ENCODE measurements at places on chromosomes 12 and 14. TPM values are rescaled to one million over a fixed set of nuclear protein-coding genes. Genes with fewer than 3 reads are reported as not detected.

DNA sequence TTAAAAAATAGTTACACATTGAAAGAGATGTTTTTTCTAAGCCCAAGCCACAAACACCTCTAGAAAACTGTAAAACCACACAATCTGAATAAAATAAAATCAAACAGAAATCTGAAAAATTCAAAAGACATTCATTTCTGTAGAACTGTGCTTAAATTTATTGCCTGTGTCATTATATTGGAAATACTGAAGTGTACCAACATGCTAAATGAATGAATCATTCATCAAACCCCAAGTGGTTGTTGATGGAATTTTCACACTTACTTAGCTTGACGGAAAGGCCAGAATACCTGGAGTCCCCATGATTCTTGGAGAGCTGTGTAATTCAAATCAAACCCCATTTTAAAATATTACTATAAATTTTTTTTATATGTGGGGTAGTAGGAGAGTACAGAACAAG is 2.7 kb downstream of the KITLG start:
- peak; percentile 58 for DNase-seq

DNA sequence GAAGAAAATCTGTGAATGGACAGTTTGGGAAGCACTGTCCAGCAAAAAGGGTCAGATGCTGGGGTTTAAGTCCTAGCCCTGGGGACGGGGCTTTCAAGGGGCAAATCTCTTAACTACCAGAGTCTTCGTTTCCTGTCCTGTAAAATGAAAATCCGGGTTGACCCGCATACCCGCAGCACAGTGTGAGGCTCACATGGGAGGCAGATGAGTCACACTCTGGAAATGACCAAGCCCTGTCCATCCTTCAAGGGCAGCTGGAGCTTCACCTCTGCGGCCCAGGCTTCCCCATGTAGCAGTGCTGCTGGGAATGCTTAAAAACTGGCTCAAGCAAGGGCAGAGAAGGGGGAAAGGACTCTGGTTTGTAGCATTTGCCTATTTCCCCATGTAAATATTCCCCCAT is 19.0 kb downstream of the FAM181A start:
- DNase-seq: peak; percentile 40

- peak; percentile 7 for DNase-seq
Observed at GRCh38 chr12:92827836-92828431, 101.2 kb downstream of the EEA1 start.

DNA sequence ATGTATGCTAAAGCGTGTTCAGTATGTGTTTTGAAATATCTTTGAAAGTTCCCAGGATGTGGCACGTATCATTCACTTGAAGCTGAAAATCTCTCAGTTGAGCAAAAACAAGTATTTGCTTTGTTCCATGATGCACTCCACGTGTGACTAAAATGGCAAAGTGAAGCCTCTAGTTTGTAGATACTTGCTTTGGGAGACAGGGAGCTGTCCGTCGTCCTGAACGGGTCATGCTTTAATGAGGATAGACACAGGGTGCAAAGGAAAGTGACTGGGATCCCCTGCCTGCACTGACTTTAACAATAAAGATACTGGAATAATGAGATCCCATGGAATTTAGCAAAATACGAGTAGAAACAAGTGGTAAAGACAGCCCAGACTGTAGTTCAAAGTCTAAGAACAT is 991.4 kb downstream of the NRXN3 start:
- DNase-seq: peak; percentile 42

DNA sequence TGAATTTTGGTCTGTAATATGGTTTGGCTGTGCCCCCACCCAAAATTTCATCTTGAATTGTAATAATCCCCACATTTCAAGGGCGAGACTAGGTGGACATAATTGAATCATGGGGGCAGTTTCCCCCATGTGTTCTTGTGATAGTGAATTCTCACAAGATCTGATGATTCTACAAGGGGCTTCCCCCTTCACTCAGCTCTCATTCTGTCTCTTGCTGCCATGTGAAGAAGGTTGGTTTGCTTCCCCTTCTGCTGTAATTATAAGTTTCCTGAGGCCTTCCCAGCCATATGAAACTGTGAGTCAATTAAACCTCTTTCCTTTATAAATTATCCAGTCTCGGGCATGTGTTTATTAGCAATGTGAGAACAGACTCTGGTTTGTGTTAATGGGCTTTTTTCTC is 5.9 kb downstream of the LRRC9 start:
- no peak for DNase-seq

DNA sequence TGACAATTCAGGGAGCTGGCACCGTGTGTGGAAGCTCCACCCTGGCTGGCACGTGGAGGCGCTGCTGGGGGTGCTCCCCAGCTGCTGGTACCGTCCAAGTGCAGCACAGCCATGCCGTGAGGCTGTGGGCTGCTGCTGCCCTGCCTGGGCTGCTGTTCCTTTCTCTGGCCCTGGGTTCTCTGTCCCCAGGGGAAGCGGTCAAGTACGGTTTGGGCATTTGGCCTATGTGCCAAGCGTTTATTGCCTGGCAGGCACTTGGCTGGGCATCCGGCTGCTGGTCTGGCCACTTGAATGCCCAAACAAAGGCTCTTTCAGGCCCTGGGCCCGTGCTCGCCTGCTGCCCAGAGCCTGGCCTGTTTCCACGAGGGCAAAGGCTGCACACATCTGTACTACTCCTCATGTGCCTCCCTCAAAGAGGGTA is 39.6 kb downstream of the RHOF start:
- no peak for DNase-seq

- DNase-seq: no peak
Observed at GRCh38 chr14:54258382-54258781, 138.4 kb upstream of the CDKN3 start.

- no peak for DNase-seq
Observed at GRCh38 chr12:71157601-71158233, at the start of gene TSPAN8. Gene TSPAN8 (minus strand): TSS chr12:71157999. CDS start chr12:71157678, 321 bp downstream.

GRCh38 chr12:40168868-40169267 is 55.9 kb upstream of the LRRK2 start:
- DNase-seq: no peak

- peak; percentile 31 for DNase-seq
Observed at GRCh38 chr12:21774358-21775132, at the start of gene KCNJ8. Gene KCNJ8 (minus strand): TSS chr12:21774706. CDS start chr12:21773616, 1,090 bp downstream.

GRCh38 chr14:44149597-44149996 is 357.5 kb downstream of the FSCB start:
- no peak for DNase-seq

DNA sequence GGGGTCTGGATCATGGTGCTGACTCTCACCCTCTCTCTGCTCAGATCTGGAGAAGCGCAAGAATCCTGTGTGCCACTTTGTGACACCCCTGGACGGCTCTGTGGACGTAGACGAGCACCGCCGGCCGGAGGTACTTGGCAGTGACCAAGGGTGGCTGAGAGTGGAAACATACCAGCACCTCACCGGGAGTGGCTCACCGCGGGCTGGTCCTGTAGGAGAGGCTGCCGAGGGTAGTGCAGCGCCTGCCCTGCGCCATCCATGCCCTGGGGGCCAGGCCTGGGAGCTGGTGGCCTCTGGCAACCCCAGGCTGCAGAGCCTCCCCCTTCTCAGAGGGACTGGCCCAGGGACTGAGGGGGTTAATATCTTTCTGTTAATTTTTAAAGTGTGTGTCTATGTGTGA is 46.2 kb downstream of the IL31 start:
- no peak for DNase-seq

DNA sequence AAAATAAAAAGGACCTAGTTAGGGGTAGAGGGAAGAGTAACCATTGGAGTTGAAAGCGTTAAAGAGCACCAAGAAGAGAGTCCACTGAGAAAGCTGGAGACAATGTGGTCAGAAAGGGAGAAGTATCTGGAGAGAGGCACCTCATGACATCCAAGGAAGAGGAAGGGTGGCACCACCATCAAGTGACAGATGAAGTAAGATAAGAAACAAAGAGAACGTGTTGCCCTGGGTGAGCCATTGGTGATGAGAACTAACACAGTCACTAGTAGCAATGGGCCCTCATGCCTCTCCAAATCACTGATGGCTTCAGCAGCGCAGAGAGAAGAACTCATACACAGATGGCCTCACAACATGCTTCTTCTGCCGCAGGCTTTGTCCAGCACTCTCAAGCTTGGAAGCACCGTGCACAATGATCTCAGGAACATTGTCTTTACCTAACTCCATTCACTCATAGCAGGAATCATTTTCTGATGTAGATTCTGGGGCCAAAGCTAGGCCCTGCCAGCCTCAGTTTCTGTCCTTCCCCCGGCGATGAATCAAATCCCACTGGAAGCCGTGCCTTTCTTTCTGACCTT is 252.9 kb downstream of the DPF3 start:
- DNase-seq: no peak

DNA sequence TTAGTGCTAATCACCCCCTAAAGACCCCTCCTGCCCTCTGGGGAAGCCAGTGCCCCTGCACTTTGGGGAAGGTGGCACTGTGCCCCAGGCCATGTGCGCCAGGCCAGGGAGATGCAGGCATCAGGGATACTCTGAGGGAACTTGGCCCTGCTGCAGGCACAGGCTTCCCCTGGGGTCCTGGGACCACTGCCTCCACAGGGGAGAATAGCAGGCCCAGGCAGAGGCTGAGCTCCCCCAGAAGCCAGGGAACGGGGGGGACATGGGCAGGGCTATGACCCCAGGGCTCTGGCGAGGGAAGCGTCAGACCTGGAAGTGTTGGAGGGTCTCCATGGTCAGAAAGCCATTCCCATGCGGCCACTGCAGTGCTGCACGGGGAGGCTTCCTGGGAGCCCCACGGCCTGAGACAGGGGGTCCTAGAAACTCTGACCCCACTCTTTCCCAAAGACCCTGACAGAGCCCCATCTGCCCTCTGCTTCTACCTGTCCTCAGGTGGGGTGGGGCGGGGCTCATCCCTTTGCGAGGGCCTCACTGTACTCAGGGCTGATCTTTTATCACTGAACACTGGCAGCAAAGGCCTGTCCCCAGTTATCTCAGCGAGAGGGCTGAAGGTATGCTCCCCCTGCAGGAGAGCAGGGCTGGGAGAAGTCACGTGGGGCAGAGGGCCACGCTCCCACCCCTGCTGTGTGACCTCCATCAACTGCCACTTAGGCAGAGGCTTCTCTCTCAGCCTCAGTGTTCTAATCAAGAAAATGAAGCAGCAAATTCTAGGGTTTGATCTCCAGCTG is 160.0 kb downstream of the CALM1 start:
- DNase-seq: no peak

GRCh38 chr12:3326850-3327780 is 163.9 kb upstream of the PRMT8 start:
- no peak for DNase-seq

GRCh38 chr12:108131657-108132126 is 2.6 kb downstream of the WSCD2 start:
- DNase-seq: no peak

- no peak for DNase-seq
Observed at GRCh38 chr12:132388379-132389015, 59.1 kb upstream of the GALNT9 start.

DNA sequence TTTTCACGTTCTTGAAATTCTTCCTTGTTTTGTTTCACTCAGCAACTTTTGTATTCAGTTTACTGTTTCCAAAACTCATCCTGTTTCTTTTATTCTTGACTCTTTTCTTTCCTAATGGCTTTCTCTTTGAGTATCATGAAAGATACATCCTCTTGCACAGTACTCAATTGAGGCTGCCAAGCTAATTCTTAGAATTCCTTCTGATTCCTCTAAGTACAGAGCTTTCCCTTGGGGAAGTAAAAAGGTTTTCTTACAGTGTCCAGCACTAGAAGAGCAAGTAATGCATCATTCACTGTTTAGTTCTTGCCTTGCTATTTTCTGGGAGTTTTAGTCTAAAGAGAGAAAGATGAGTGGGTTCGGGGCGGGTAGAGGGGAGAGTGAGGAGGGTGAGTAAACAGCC is 154.1 kb downstream of the NEDD1 start:
- no peak for DNase-seq

- no peak for DNase-seq
Observed at GRCh38 chr14:46496409-46496808, 155.2 kb downstream of the RPL10L start.

DNA sequence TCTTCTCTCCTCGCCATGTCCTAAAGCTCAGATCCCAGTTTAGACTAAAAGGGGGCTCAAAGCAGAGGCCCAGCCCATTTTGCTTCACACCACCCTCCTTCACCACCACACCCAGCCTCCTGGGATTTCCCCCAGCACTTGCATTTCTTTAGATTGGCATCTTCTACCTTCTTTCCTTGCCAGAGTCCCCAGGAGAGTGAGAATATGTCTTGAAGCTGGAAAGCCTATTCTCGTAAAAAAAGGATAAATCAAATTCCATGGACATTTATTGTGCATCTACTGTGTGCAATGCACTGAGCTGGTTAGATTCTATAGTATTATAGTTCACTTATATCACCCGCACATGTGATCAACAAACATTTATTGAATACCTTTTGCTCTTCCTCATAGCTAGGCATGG is 10.2 kb downstream of the FBXW8 start:
- DNase-seq: no peak

GRCh38 chr12:91965781-91966180 is 179.9 kb downstream of the BTG1 start:
- no peak for DNase-seq

DNA sequence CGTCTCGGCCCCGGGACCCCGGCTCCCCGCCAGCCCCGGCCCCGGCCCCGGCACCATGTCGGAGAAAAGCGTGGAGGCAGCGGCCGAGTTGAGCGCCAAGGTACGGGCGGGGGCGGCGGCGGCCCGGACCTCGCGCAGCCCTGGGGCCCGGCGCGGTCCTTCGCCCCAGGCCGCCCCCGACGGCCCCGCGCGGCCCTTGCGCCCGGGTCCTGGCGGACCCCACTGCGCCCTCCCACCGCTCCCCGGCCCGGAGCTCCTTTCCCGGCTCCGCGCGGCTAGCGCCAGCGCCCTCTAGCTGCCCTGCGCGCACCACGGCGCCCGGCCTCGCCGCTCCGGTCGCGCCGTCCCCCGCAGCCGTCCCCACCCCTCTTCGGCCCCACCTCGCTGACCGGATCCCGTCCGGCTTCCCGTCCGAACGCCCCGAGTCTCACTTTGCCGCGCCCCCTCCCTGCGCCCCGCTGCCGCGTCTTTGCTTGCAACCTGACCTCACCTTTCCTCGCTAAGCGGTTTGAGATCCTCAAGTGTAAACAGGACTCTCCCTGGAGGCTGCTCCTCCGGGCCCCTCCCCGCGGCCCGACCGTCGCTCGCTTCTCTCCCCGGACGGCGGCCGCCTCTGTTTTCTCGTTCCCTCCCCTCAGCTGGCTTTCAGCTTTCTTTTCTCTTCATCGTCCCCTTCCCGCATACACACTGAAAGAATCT is 637 bp downstream of the PTMS start:
- peak; percentile 32 for DNase-seq

GRCh38 chr12:18653465-18653864 is 84.3 kb downstream of the PLCZ1 start:
- no peak for DNase-seq

- DNase-seq: no peak
Observed at GRCh38 chr14:89394972-89395371, 22.1 kb downstream of the FOXN3 start.

GRCh38 chr14:92493492-92493891 is 20.1 kb upstream of the RIN3 start:
- DNase-seq: no peak

GRCh38 chr12:93990832-93991803 is 157.3 kb upstream of the PLXNC1 start:
- peak; percentile 47 for DNase-seq

The TAS2R8 gene
- total RNA-seq: not detected

The ADAM20 gene
- 0.95 TPM for total RNA-seq

The APOF gene
- not detected for total RNA-seq

The TBC1D30 gene
- 1.2 TPM for total RNA-seq

The SERPINA10 gene
- total RNA-seq: not detected

The MYF6 gene
- total RNA-seq: not detected

The NINJ2 gene
- not detected for total RNA-seq

The KCNH5 gene
- 0.48 TPM for total RNA-seq

The MMP14 gene
- total RNA-seq: 1,063 TPM

The BCL2L14 gene
- not detected for total RNA-seq

The FBXO34 gene
- total RNA-seq: 21.1 TPM

The NTS gene
- total RNA-seq: 1.2 TPM

Data from astrocyte (in vitro differentiated cells and primary cell).